ENCODE measurements at places on chromosomes 16 and 17.

- no peak for DNase-seq
- H3K4me3 ChIP-seq = no peak within 1 kb of the TSS
- H3K27ac ChIP-seq = peak within 1 kb of the TSS; percentile 2
- H3K36me3 ChIP-seq = no peaks in the 10 kb centered on the region
- H3K4me1 ChIP-seq = no peaks in the 10 kb centered on the region
These were observed at the start of gene ACSM5 for GRCh38 chr16:20409398-20410120. TSS of gene ACSM5 (plus strand) at chr16:20409534. CDS start at chr16:20411485, 1,951 bp downstream.

DNA sequence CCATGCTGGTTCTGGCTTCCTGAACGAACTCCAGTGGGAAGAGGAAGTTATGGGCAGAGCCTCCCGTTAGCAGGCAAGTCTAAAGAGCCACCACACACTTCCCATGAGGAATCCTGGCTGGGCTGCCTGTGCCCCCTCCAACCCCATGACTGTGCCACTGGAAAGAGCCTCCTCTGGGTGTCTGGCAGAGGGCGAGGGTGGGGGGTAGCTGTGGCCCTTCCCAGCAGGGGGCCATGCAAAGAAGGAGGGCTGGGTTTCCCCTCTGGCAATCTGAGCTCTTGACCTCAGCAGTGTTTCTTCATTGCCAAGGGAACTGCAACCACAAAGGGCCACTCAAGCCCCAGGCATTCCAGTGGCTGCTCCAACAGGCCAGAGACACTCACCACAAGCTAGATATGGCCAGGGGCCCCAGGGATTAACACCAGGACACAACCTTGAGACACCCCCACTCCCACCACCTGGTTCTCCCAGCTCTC lies 1.7 kb upstream of the RRAD start:
- H3K27ac ChIP-seq = peak overlapping the region; percentile 59
- peaks cover 9% of the 10 kb centered on the region for H3K27me3 ChIP-seq
- peaks cover 2% of the 10 kb centered on the region for H3K36me3 ChIP-seq
- peak; percentile 89 for DNase-seq

DNA sequence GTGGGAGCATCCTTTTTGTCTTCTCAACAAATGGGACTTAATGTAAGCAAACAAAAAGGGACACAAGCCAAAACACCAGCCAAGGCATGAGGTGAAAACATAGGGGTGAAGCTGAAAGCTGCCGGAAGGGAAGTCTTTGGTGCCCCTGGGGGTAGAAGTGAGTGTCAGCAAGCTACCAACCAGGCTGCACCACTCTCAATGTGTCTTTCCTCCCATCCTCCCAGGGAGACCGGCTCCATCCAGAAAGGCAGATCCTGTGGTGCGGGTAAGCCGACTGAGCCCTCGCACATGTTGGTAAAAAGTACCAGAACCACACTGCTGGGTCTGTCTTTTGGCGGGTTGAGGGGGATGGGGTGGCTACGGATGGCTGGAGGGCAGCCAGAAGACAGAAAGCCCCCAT lies 52.0 kb upstream of the SREBF1 start:
- DNase-seq = no peak
- H3K27ac ChIP-seq = no peak overlapping the region
- peaks cover 6% of the 10 kb centered on the region for H3K36me3 ChIP-seq

GRCh38 chr17:38464723-38465390 lies 36.6 kb downstream of the ARHGAP23 start:
- no peaks in the 10 kb centered on the region for H3K27me3 ChIP-seq
- H3K27ac ChIP-seq = peak overlapping the region; percentile 98
- peak; percentile 91 for DNase-seq
- peak overlapping the region; percentile 57 for H3K4me3 ChIP-seq
